ENCODE measurements at places on chromosomes 2 and 18.

GRCh38 chr18:36572135-36572856 lies 256.5 kb downstream of the TPGS2 start:
- DNase-seq = peak; percentile 44

DNA sequence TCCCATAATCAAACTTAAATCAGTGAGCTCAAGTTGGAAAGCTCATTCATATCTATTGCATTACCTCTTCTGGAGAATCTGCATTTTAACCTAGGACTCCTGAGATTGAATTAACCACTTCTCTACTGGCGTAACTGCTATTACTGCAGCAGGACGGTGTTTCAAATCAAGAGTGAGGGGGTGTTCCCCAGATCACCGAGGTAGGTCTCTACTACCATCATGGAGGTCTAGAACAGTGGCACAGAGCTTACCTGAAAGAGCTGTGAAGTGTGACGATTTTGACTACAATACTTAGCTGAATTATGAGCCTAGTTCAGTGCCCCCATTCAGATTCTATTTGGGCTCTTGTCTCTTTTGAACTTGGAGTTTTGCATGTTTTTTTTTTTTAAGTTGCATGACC lies 119.5 kb downstream of the POLE4 start:
- DNase-seq = no peak

DNA sequence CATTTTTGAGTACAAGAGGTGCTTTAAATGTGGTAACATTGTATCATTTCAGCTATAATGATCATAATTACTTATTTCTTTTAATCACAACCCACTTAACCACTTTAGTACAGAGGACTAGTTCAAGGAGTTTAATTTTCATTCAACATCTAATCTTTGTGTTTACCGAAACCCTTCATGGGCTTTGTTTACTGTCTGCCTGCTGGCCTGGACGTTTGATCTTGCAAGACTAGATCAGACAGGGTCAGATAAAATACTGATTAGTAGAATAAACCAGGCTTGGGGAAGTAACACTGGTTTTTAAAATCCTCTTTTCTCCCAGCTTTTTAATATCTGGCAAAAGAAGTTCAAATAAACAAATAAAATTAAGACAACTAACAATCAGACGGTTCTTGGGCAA lies 93.6 kb downstream of the SATB2 start:
- no peak for DNase-seq

GRCh38 chr18:9147440-9148202 lies 11.0 kb downstream of the ANKRD12 start:
- DNase-seq = peak; percentile 79

GRCh38 chr18:48787203-48788151 lies 163.3 kb downstream of the SMAD7 start:
- DNase-seq = no peak

DNA sequence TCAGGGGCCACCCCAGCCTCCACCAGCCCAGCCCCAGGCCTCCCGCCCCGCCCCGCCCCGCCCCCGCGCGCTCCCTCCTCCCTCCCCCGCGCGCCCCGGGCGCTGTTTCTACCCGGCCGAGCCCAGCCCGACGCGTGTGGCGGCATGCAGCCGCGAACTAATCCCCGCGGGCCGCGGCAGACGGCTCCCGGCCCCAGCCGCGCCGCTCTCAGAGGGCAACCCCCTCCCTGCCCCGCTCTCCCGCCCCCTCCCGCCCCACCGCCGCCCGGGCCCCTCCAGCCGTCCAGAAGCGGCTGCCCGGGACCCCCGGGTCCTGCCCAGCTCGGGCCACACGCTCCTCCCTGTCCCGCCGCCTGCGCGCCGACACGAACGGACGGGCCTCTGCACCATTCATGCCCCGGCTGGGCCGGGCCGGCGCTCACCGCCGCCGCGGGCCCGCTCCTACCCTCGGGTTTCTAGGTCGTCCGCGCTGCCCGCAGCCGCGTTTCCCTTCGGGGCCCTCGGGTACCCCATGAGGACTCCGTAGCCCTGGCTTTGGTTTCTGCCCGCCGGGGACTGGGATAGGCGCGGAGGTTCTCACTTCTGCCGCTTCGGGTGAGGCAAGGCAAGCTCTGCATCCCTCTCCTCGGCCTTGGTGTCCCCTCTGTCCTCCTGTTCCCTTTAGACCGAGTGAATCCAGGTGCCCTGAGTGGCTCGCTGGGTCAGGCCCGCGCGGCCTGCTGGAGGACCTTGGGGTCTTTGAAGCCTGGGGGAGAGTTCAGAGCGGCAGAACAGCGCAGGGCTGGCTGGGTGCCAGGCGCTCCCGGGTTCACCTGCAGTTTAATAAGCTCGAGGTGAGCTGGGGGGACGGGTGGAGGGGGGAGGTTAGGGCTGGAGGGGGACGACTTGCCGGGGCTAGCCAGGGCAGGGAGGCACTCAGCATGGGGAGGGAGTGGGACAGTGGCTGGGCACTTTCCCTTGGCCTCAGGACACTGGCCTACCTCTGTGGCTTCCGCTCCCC lies 3.1 kb downstream of the WNT10A start:
- no peak for DNase-seq

- no peak for DNase-seq
Observed at GRCh38 chr18:76306685-76307292, 188.3 kb downstream of the ZNF516 start.

DNA sequence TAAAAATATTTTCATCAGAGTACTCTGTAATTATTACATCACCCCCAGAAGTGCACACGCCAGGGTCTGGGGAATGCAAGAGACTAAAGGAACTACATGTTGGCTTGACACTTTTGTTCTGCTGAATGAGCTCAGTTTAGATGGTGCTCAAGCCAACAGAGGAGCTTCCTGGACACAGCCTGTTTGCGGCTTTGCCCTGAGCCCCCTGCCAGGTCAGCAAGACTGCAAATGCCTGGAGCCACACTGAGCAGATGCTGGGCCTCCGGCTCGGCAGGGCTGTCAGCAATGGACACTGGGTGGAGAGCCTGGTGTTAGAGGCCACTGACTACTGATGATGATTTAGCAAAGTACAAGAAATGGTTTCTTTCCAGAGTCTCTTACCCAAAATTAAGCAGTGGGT lies 31.9 kb downstream of the PTPN18 start:
- DNase-seq = no peak

GRCh38 chr2:211085056-211085680 lies 528.8 kb downstream of the CPS1 start:
- peak; percentile 43 for DNase-seq

- DNase-seq = no peak
Observed at GRCh38 chr2:216578325-216578724, 54.9 kb upstream of the IGFBP2 start.

DNA sequence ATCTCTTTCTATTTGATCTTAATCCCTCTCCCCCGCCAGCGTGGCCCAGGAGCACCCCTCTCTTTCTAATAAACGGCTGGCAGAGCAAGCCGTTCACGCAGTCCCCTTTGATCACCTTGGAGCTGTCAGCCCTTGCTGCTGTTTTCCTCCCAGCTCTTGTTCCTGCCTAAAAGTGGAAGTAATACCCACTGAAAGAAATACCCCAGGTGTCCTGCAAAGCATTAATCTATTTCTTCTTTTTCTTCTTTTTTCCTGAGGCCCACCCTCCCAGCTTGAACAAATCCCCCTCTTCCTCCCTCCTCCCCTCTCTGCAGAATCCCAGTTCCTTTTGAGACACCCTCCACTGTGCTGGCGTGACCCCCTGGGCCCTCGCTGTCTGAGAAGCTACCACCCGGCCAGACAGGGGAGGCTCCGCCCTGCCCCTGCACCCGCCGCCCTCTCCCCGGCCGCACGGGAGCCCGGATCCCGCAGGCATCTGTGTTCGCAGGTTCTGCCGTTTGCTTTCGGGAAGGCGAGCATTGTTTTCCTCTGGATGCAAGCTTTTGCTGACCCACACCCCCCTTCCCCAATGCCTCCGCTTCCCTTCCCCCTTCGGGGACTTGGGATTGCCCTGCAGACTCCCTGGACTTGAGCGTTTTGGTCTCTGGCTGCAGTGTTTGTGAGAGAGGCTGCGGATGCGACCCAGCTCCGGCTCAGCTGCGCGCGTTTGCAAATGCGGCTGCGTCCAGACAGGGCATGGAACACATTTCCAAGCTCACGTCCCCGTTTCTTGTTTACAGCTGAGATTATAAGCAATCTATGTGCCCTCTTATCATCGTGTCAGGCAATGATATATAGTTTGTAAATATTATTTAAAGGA lies 631.5 kb downstream of the NYAP2 start:
- DNase-seq = peak; percentile 7

DNA sequence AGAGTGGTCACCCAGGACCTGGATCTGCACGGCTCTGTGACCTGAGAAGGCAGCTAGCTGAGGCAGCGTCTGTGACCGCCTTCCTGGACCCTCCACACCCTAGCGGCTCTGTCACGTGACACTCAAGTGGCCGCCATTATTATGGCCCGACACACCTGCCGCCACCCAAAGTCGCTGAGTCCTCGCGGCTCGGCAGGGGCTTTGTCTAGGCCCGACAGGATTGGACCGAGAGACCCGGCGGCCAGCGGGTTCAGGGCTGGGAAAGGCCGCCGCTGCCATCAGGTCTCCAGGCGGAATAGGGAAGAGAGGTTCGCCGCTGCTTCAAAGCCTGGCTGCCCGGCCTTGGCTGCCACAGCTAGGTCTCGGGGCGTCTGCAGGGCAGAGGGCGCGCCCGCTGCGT lies 1162.5 kb upstream of the LRRTM1 start:
- no peak for DNase-seq

DNA sequence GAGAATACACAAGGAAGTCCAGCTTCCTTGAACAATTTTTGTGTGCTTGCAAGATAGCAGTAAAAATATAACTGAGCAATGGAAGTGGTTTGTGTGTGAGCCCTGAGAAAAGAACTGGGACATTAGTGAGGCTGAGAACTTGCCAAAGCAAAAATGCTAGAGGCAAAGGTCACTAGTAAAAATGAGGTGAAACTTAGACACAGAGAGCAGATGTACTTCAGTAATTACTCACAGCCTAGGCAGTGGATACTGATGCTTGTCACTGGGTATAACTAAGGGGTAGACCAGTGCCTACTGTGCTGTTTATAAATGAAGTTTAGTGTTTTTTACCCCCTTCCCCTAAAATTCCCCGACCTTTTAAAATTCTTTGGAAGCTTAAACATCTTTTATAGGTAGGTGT lies 450.1 kb downstream of the LPIN1 start:
- no peak for DNase-seq

DNA sequence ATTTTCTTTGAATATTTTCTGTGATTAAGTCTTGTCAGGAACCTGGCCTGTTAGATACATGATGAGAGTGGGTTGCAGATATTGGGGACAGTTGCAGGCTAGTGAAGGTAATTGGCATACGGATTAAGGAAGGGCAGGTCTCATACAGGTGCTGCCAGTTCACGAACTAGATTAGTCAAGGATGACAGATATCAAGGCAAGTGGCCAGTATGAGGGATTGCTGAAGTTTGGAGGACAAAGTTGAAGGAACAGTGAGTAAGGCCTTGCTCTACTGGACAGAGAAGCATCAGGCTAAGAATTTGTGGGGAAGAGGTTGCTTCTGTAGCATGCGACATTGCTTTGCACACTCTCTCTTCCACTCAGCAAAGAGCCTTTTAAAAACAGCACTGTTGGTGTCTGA lies 12.8 kb upstream of the NCOA1 start:
- no peak for DNase-seq

GRCh38 chr2:53994818-53995808 lies 24.3 kb upstream of the PSME4 start:
- DNase-seq = no peak

DNA sequence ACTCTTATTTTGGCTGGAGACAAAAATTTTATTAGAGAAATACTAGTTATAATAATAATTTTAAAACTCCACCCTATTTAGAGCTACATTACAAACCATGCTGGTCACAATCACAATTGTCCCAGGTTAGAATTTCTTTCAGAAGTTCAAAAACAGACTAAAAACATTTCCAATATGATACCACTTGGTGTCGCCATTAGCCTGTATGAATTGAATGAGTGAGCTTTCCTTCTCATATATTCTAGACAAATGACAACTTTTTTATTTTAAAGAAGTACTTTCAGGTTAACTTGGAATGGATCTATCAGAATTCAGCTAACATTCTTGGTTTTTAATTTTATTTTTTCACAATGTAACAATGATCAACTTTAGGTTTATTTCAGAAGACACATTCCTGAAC lies 48.0 kb downstream of the SERPINB8 start:
- peak; percentile 39 for DNase-seq

DNA sequence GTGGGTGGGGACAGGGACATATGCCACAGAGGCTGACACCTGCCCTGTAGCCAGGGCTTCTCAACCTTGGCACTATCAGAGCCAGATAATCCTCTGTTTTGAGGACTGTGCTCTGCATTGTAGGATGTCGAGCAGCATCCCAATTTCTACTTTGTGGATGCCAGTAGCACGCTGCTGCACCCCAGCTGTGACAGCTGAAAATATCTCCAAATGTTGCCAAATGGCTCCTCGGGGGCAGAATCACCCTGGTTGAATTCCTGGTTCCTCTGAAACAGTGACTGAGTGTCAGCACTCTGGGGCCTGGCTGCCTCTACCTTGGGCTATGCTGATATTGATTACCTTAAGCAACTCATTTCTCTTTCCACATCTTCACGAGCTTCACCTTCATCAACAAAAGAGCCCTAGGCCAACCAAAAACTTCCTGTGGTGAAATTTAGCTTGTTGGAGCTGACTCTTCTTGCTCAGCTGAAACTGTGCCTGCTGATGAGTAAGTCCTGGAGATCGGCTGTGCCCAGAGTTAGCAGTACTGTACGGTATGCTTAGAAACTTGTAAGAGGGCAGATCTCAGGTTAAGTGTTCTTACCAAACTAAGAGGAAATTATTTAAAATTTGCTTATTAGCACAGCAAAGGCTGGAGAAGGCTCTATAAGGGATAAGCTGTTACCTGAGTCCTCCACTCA lies 138.1 kb downstream of the SEPTIN10 start:
- DNase-seq = no peak

DNA sequence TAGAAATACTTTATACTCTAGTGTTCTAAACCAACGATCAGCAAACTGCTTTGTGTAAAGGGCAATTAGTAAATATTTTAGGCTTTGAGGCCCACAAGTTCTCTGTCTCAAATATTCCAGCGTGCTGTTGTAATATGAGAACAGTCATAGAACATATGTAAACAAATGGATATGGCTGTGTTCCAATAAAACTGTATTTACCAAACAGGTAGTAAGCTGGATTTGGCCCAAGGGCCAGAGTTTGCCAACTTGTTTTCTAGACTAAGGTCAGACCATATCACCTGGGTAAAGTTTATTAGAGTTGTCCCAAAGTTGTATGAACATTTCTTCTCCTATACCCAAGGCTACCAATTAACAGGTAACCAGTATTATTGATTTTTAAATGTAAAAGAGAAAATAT lies 303.2 kb upstream of the MC4R start:
- no peak for DNase-seq

DNA sequence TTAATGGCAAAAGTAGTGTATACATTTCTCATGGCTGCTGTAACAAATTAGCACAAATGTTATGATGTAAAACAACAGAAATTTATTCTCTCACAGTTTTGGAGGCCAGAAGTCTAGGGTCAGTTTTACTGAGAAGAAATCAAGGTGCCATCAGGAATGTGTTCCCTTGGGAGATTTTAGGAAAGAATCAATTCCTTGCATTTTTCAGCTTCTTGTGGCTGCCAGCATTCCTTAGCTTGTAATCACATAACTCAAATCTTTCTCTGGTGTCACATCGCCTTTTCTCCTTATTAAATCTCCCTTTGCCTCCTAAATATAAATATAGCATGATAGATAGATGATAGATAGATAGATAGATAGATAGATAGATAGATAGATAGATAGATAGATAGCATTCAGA lies 307.0 kb upstream of the REG3G start:
- DNase-seq = no peak
